ENCODE measurements at places on chromosomes 6 and 20.
A peak's percentile ranks its signal among the peaks of the same experiment; 100 is the strongest.

- no peak for DNase-seq
These were observed 33.1 kb upstream of the CNKSR3 start for GRCh38 chr6:154543628-154544027.

GRCh38 chr6:90483956-90484355 lies 102.9 kb downstream of the MAP3K7 start:
- no peak for DNase-seq

- no peak for DNase-seq
These were observed 15.7 kb downstream of the BRD2 start for GRCh38 chr6:32983964-32984621.

- DNase-seq = no peak
These were observed 18.6 kb upstream of the NKAIN2 start for GRCh38 chr6:123785039-123785438.

- no peak for DNase-seq
These were observed 14.8 kb downstream of the ADGRF1 start for GRCh38 chr6:47027315-47027714.

- peak; percentile 4 for DNase-seq
These were observed 20.0 kb upstream of the IL22RA2 start for GRCh38 chr6:137193256-137194070.

GRCh38 chr6:19759117-19759880 lies 77.9 kb upstream of the ID4 start:
- DNase-seq = no peak

- no peak for DNase-seq
These were observed 12.6 kb upstream of the FAM209A start for GRCh38 chr20:56511926-56512325.

GRCh38 chr6:129860908-129861665 lies at the start of gene TMEM244:
TSS of gene TMEM244 (minus strand) at chr6:129861315. CDS start at chr6:129861188, 127 bp downstream.
- DNase-seq = no peak
